ENCODE measurements at places on chromosomes 5 and 9.

DNA sequence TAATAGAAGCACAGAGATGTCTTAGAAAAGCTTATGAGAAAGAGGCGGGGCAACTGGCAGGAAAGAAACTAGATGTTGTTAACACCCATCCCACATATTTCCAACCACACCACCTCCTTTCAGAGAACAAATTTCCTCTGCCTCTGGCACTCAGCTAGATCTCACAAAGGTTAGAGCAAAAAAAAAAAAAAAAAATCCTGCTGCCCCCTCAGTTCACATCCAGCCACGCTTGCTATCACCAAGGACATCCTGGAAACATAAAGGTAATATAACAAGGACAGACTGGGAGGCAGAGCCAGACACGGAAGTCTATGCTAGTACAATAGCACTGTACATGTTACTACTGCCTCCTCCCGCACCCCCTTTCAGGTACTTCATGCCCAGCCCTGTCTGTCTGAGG is 238.0 kb upstream of the PTGER4 start:
- DNase-seq: no peak

- DNase-seq: no peak
Measured at GRCh38 chr9:116695438-116695837, 8.3 kb downstream of the TRIM32 start.

DNA sequence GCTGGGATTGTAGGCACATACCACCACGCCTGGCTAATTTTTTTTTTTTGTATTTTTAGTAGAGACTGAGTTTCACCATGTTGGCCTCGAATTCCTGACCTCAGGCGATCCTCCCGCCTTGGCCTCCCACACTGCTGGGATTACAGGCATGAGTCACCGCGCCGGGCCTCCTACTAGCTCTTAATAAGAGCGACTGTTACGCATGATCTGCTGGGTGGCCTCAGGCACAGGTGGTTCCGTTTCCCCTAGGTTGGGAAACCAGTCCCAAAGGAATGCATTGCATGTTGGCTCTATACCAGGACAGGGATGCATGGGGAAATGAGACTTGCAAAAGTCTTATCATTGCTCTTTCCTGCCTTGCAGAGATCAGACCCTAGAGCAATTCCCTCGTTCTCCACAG is 184.7 kb upstream of the PPP1R26 start:
- no peak for DNase-seq

DNA sequence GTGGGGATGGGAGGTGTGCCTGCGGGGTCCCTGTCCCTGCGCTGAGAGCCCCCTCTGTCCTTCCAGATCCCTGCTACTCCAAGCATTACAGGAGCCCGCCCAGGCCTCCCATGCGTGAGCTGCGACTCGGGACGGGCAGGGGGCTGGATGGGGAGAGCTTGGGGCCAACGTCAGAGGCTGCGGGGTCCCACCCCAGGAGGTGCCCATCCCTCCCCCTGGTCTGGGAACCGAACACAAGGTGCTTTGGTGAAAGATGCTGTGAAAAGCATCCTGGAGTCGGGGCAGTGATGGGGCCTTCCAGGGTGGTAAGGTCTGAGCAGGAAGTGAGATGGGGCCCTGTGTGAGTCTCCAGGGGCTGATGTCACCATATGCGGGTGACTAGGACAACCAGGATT is 2.7 kb downstream of the LCN9 start:
- DNase-seq: no peak

GRCh38 chr5:145848854-145849253 is 13.7 kb upstream of the PRELID2 start:
- DNase-seq: no peak

DNA sequence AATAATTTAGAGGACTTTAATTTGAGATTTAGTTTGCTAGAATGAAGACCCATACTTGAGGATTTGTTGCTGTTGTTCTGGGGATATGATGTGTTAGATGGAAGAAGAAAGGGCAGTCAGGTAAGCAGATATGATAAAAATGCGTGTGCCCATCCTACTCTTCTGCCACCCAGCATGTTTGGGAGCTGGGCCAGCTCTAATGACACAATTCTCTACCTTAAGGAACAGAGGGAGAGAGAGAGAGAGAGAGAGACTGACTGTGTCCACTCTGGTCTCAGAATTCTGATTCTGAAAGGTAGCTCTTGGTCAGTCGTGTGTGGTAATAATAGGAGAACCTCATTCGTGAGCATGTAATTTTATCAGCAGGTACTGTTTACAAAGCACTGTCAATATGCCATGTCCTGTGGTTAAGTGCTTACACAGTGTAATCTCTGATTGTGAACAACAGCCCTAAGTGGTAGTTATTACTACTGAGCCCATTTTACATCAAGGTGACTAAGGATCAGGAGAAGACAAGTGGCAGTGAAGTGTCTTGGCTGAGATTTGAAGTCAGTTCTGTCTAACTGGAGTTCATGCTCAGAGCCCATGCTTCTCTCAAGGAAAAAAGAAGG is 307.4 kb upstream of the SEMA6A start:
- no peak for DNase-seq

DNA sequence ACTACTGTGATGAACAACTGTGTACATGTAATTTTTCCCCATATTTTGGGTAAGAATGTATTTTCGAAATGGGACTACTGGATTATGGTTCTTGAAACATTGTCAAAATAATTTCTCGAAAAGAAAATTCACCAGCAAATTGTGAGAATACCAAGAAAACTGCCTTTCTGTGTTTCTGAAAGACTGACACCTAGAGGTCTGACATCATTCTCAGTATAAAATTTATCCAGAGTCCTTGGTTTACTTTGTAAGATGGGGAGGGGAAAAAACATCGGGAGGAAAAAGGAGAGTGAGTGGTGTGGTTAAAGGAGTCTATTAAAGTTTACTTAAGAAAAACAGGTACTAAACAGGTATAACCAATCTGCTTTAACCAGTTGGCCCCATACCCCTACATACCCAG is 149.2 kb downstream of the CEP120 start:
- no peak for DNase-seq

- DNase-seq: no peak
Measured at GRCh38 chr5:35229076-35230037, 930 bp downstream of the PRLR start.

- DNase-seq: no peak
Measured at GRCh38 chr5:150781706-150782614, 3.4 kb downstream of the SMIM3 start.

- no peak for DNase-seq
Measured at GRCh38 chr5:5424736-5425135, 2.3 kb downstream of the ICE1 start.

GRCh38 chr9:16029796-16030363 is 477.0 kb downstream of the CCDC171 start:
- DNase-seq: no peak

DNA sequence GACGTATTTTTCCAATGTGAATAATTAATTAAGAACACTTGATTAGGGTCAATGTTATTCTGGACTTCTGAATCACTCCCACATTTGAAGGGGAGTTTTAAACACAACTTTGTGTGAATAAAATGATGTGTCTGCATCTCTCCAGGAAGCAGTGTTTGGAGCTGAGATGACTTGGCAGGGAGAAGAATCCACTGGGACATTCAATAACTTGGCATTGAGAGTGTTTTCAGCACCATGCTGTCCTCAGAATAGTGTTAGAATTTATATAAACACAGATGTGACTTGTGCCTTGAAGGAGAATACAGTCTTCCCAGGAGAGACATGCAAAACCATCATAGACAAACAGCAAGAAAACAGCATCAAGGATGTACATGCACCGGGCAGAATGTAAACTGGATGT is 32.7 kb upstream of the KCNMB1 start:
- no peak for DNase-seq

GRCh38 chr5:130141659-130142320 is 237.5 kb downstream of the CHSY3 start:
- no peak for DNase-seq

GRCh38 chr5:111744455-111744854 is 12.5 kb downstream of the NREP start:
- no peak for DNase-seq

DNA sequence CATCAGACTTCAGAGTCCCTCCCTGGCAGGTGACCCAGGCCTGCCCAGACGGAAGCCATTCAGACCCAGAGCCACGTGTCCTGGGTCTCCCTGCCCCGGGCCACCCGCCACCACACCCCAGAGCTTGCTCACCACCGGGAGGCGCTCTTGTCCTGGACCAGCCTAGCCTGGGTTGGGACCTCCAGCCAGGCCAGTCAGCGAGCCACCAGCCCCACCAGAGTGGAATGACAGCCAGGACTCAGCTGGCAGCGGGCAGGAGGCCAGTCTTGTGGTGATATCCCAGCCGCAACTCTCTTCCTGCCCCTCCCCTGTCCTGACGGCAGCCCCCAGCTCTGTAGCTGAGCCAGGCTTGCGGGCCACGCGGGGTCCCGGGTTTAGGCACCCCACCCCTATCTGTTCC is 1.7 kb upstream of the PTGDS start:
- peak; percentile 66 for DNase-seq

DNA sequence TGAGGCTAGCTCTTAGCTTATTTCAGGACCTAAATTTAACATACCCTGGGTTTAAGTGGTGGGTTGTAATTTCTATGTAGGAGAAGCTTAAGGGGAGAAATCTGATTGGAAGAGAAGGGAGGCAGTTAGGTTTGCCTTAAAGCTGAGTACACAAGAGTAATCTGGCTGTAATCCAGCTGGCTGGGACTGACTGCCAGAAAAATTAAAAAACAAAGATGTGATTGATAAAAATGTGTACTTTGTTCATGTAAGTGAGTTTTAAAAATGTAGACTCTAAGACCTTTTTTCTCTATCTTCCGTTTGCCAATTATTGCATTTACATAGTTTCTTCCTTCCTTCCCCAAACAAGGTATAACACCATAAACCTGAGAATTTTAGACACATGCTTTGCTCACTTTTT is 17.5 kb upstream of the MSMP start:
- DNase-seq: no peak

DNA sequence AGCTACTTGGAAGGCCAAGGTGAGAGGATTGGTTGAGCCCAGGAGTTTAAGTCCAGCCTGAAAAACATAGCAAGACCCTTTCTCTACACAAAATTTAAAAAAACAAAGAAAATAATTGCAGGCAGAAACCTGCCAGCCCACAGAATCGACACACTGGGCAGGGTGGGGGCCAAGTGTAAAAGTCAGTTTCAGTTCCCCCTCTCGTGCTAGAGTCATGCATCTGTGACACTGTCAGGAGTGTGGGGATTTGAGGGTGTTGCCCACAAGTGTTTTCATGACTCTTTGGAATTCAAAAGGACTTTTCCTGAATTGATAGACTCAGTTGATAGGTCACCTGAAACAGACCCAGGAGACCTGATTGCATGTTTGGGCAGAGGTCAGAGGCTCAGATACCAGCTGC is 47.6 kb downstream of the PRRC2B start:
- no peak for DNase-seq

- no peak for DNase-seq
Measured at GRCh38 chr9:121622387-121623203, 28.8 kb upstream of the DAB2IP start.

DNA sequence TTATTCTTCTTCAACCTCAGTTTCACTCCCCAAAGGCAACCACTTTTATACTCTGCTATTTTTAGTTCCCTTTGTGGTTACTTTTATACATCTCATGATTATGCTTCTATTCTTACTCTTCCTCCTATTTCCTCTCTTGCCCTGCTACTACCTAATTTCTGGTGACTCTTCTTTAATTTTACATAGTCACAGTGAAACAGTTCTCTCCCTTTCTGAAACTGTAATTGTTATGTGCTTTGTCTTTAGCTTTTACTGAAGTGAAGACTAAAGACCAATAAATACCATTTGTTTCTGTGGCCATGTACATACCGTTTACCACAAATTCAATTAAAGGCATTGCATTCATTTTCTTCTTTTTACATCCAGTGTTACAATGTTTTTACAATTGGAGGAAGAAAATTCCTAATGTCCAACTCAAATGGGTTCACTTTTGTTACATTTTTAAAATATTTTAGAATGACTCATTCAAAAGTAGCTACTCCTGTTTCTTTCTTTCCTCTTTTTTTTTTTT is 410.6 kb downstream of the PSAT1 start:
- DNase-seq: no peak

DNA sequence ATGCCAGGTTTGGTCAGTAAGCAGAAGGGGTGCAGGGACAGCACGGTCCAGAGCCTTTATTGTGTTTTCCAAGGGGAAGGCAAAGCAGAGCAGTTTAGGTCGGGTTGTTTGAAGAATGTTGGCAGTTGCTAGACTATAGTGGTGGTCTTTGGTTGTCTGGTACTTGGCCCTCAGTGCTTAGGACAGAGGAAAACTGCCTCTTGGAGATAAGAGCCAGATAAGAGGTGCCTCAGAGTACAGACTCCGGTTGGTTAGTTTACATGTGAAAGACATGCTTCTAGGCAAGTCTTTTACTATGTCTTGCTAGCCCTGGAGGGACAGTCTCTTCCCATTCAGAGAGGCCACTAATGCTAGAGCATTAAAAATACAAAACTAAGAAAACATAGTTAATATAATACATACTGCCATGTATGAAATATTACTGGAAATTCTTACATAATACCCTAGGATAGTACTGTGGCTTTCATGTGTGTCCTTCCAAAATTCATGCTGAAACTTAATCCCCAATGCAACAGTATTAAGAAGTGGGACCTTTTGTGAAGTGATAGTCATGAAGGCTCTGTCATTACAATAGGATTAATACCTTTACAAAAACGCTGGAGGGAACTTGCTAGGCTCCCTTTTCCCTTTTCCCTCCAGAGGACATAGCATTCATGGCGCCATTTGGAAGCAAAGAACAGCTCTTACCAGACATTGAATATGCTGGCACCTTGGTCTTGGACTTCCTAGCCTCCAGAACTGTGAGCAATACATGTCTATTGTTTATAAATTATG is 280.4 kb downstream of the TMEM167A start:
- DNase-seq: no peak

- no peak for DNase-seq
Measured at GRCh38 chr5:41721516-41721915, 148.7 kb downstream of the OXCT1 start.

DNA sequence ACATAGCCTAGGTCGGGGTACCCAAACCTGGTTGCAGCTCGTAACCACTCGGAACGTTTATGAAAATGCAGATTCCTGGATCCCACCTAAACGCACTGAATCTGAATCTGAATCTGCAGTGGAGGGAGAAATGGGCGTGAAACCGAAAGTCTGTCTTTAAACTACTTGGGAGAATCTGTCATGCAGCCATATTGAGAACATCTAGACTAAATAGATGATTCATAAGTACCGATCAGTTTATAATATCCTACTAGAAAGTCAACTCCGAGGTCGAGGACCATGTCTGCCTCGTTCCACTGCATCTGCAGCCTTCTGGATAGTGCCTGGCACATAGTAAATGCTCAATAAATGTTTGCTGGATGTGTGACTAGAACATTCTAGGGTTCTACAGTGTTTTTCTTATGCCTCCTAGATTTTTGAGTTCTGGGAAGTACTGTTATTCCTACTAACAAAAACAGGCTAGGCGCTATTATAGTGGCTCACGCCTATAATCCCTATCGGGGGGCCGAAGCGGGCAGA is 632 bp downstream of the COQ4 start:
- no peak for DNase-seq

GRCh38 chr9:4182831-4183230 is 117.0 kb downstream of the GLIS3 start:
- DNase-seq: no peak
